Pancreas (tissue), 10 donors: ENCODE measurements at places on chromosomes 5 and 9.
A peak's percentile ranks its signal among the peaks of the same experiment; 100 is the strongest.

DNA sequence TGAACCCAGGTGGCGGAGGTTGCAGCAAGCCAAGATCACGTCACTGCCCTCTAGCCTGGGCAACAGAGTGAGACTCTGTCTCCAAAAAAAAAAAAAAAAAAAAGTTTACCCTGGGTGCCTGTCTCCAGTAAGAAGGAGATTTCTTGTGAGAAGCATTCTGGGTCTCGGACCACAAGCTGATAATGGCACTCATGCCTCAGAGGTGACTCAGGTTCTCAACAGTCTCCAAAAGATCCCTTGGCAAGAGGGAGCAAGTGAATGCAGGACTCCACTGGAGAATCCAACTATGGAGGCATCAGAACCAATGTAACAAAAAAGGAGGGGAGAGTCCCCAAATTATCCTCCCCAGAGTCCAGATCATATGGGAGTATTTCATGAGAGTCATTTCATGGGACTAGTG, 106.0 kb upstream of the LRRTM2 start:
- DNase-seq, result no peak

- DNase-seq, result no peak
Measured at GRCh38 chr9:37954581-37954981, 50.7 kb upstream of the SLC25A51 start.

- no peak for DNase-seq
Measured at GRCh38 chr9:108672475-108673190, 183.2 kb downstream of the ACTL7B start.

GRCh38 chr5:38871058-38871605, 25.3 kb downstream of the OSMR start:
- DNase-seq, result no peak

DNA sequence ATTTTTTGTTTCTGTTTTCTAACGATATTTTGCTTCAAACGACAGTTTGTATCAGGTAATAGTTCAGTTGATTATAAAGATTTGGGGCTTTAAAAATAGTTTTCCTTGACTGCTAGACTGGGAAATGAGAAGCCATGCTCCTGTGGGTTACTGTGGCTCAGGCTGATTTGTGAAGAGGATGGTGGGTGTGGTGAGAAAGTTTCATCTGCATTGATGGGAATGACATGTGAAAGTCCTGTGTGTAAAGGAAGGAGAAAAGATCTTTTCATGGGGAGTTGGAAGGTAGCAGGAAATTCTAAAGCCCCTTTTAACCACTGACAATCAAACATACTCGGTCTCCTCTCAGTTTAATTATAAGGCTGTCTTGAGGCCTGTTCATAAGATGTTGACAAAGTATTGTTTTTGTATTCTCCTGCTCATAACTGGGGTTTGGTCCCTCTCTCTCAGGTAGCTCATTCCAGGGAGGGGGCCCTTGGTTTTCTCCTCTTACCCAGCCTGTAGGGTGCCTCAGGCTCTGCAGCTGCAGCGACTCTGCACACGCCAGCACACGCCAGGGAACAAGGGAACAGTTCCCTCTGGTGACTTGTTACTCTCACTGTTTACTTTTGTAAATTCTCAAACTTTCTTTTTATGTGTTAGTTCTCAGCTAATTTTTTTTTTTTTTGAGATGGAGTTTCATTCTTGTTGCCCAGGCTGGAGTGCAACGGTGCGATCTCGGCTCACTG, 91.6 kb downstream of the CARTPT start:
- DNase-seq, result no peak

GRCh38 chr5:140024928-140025327, 18.2 kb downstream of the NRG2 start:
- no peak for DNase-seq

DNA sequence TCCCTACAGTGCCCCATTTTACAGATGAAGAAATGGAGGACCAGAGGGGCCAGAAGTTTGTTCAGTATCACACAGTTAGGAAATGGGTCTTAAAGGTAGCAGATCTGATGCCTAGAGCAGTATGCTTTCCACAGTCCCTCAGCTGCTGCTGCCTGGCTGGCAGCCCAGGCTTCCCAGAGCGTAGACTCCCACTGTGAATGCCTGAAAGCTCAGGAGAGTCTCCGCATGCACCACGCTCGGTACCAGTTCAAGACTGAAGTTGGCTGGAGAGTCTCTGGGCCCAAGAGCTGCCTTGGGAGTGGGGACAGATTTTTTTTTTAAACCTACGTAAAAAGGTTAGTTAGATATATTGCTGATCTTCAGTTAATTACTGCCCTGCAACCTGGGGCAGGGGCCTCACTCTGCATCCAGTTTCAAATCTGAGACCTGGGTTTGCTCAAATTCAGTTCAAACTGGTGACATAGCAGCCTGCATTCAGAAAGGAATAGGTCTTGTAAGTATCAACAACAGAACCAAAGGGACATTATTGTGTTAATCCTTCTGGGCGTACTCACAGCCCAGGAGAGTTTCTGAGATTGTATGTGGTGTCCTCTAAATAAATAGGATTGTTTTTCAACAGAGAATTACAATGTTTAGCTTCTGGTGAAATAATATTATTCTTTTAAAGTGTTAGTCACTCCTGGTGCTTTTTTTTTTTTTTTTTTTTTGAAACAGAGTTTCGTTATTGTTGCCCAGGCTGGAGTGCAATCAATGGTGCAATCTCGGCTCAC, 8.3 kb downstream of the NANS start:
- no peak for DNase-seq

DNA sequence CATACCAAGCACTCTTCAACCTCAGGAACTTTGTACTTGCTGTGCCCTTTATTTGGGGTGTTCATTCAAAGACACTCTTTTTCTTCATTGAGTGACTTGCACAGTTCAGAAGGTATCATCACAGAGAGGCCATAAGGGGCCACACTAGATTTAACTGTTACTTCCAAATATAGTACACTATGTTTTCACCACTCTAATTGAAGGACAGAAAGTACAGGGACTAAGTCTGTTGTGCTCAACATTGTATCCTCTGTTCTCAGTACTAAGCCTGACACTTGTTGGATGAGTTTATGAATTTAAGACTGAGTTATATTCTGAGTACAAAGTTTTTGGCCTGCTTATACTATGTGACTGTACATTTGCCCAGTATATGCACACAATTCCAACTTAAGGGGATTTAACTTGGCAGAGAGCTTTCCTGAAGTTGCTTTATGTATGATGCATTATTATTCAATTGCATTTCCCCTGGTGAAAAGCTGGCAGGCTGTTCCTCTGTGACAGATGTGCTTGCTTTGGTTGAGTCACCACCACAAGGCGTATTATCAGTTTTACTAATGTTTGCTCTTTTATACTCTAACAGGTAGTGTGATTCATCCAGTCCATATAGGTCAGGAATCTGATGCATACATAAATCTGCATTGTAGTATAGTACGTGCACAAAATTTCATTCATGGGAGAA, 714.8 kb downstream of the TLR4 start:
- DNase-seq, result no peak

DNA sequence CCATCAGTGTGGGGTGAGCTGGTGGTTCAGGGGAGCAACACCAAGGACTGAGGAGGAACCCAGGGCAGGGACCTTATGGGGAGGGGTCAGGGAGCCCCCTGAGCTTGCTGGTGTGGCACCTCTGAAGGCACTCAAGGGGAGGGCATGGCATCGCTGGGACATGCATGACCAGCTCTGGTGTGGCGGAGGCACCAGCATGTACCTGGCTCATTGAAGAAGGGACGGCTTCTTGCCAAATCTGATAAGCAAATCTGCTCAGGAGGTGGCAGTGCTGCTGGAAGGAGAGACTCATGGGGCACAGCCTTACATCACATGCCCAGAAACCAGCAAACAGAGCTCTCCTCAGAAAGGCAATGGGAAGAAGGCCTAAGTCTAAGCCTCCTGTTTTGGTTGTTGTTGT, 421.8 kb downstream of the SEMA5A start:
- DNase-seq, result no peak

DNA sequence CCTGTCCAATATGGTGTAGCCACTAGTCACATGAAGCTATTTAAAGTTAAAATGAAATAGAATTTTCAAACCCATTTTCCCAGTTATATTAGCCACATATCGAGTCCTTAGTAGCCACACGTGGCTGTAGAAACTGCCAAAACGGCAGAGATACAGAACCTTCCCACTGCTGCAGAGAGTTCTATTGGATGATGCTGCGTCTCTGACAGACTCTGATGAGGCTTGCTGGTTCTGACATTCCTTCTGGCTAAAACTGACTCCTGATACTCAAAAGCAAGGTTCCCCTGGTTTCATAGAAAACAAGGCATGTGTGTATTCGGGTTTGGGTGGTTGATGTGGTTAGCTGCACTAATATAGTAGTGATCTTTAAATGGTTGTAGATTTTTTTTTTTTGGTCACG, 91.5 kb downstream of the TLE4 start:
- no peak for DNase-seq

DNA sequence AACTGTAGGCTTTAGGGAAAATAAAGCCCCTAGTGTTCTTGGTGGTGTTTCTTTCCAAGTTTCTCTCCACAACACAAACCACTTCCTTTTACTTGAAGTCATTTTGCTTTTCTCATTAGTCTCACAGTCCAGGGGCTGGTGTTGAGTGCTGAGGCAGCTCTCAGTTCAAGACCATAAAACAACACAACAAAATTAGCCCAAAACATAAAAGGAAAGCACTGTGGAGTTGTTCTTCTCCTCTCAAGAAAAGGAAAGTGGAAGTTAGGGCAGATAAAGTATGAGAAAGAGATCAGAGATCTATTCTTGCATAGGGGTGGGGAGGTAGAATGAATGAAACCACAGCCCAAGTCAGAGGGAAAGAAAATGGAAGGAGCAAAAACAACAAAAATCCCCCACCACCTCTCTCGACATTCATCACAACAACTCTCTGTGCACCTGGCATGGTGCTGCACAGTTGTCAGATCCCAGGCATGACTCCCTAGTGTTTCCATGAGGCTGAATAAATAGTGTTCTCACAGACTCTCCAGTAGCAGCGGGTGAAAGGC, 569.9 kb downstream of the RAB3C start:
- DNase-seq, result no peak

DNA sequence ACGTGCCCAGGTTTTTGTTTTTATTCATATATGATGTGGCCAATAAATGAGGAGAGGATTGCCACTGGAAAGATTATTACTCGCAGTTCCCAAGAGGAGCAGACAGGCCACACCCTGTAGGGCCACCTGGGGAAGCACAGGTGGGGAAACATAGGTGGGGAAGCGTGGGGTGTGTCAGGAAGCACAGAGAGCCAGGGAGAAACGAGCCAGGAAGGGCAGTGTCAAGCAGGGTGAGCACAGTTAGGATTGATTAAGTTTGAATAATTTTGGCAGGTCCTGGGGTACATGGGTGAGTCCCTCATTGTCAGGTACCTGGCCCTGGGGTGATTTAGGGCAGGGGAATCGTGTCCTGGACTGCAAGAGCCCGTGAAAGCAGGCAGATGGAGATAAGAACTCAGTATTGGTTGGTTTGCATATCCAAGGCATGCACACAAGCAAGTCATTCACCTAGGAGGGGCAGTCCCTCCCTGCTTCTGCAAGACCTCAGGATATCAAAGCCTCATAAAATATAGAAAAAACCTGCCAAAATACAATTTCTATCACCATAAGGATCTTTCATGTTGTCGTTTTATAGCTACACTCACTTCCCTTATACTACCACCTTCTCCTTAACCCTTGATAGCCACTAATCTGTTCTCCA, 22.4 kb downstream of the MVB12B start:
- no peak for DNase-seq

- DNase-seq, result peak; percentile 66
Measured at GRCh38 chr9:89593727-89594427, 10.9 kb upstream of the GADD45G start.

- DNase-seq, result no peak
Measured at GRCh38 chr5:95375591-95375990, 15.6 kb upstream of the FAM81B start.

- no peak for DNase-seq
Measured at GRCh38 chr9:108363311-108363710, 492.5 kb downstream of the ACTL7B start.

DNA sequence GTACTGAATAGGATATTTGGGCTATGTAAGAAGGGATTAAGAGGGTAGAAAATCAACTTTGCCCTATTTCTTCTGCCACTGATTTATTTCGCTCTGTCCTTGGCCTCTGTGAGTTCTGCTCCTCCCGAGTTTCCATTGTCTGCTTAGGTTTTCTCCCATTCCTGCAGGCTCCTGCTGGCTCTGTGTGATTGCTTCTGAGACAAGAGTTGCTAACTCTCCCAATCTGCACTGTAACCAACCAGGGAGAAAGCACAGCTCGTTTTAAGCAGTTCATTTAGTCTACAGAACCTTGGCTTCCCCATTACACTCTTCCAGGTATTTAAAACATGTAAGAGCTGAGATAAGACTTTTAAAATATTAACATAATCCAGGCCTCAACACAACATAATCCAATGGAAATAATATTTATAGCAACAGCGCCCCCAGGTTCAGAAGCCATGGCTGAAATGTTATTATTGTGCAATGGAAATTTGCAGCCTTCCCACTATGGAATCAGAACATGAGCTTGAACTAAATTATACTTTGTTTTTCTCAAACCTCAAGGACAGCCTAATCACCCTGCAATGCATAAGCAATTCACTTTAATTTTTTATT, 203.5 kb downstream of the ERCC6L2 start:
- DNase-seq, result no peak

DNA sequence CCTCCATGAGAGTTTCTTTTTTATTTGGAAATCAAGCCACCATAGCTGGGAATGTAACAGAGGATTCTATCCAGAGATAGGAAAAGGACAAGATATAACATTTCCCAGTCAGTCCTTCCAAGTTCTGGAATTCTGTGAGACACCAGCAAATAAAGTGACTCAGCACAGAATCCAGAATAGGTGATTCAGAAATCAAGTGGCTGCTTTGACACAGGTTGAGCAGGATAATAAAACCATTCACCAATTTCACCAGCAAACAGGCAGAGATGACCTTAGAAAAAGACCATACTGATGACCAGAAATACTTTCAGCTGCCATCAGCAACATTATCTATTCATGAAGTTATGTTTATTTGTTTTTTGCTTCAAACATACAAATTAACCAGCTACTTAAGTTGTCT, 491.5 kb upstream of the TUSC1 start:
- no peak for DNase-seq

DNA sequence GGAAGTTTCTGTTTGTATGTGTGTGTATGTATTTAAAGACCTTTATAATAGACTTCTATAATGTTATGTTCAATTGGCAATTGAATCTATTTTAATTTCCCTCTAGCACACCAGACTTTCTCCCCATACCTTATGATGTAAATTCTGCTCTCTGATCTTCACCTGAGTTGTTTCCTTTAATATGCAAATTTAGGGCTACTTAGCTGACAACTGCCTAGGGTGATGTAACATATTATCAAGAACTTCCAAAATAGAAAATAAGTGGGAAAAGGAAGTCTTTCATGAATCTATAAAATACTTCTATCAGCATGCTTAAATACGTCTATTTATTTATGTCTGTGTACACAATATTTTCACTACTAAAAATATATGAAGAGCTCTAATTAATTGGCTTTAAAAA, 923.5 kb upstream of the CDH10 start:
- DNase-seq, result no peak

DNA sequence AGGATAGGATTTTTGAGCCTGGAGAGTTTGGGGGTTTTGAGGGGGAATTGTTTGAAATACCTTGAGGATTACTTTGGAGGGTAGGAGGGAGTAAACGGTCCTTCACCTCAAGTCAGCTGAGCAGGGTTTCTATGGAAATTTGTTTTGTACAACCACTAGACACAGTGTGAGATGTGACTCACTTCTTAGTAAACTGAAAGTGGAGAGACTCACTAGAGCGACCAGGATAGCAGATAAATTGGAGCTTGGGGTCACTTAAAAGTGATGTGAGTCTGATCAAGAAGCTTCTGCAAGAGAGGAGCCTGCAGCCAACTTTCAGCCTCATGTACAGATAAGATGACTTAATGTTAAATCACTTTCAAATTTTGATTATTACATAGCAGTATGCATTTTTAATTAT, 1945.9 kb upstream of the NUDT12 start:
- no peak for DNase-seq
